ENCODE measurements at places on chromosomes 1 and 21.

DNA sequence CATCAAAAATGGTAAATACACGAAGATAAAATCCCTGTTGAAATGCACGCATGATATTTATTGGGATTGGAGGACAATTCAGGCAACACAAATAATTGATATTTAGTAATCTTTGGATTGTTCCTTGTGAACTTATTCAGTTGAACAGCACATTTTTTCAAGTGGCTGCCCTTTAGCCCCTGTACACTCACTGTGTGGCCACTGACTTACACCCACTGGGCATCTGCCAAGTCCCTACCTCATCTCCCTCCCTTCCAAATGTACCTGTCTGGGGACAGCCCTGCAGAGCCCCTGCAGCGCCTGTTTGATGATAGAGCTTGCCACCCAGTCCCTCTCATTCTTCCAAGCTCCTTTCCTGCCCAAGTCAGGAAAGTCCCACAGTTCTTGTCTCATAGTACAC is 154.3 kb downstream of the GLUL start:
- no peaks in the 10 kb centered on the region for H3K27me3 ChIP-seq
- no peaks in the 10 kb centered on the region for H3K36me3 ChIP-seq
- H3K4me1 ChIP-seq = peaks cover 17% of the 10 kb centered on the region
- no peak overlapping the region for H3K4me3 ChIP-seq
- no peak overlapping the region for H3K27ac ChIP-seq

DNA sequence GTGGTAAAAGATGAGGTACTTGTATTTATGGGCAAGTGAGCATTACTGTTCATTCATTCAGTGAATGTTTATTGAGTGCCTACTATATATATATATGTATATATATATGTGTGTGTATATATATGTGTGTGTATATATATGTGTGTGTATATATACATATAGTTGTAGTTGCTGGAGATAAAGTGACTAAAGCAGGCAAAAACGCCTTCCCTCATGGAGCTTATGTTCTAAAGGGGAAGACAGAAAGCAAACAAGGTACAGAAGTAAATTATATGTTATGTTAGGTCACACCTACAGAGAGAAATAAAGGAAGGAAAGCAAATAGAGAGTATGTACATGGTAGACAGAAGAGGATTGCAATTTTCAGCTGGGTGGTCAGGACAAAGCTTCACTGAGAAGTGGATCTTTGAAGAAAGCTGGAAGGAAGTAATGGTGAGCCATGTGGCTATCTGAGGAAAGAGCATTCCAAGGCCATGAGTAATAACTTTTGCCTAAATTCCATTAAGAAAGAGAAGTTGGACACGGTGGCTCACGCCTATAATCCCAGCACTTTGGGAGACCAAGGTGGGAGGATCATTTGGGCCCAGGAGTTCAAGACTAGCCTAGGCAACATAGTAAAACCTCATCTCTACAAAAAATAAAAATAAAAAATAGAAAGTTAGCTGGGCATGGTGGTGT is 33.5 kb upstream of the KLF17 start:
- DNase-seq = no peak
- H3K27me3 ChIP-seq = peaks cover 10% of the 10 kb centered on the region
- H3K4me3 ChIP-seq = no peak overlapping the region
- H3K4me1 ChIP-seq = peaks cover 4% of the 10 kb centered on the region
- H3K36me3 ChIP-seq = no peaks in the 10 kb centered on the region

DNA sequence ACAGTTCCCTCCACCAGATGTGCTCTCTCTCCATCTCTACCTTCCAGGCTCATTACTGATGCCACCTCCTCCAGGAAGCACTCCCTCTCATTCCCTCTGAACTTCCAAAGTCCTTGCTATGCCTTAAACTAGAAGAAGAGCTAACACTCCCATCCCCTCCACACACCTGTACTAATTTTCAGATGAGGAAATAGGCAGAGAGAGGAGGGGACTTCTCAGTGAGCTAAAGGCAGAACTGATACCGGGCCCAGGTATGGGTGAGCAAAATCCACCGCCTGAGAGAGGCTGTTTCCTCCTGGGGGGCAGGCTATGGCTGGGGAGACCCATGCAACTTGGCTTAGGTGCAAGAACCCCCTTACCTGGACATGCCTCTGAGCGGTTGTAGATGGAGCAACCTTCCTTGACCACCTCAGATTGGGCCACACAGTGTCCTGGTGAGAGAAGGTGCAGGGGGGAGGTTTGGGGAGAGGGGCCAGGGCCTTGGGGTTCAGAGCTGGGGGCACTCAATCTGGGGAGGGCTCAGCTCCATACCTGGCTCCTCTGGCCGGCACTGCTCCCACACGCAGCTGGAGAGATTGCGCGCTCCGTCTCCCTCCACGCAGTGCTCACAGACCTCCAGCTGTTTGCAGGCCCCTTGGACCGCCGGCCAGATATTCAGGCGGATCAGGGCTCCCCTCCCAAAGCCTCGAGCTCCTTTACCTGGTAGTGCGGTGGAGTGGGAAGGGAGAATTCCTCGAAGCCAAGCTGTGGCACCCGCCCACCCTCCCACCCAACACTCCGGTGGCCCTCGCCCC is 967 bp downstream of the CD164L2 start:
- H3K4me1 ChIP-seq = no peaks in the 10 kb centered on the region
- H3K27ac ChIP-seq = no peak overlapping the region
- H3K36me3 ChIP-seq = no peaks in the 10 kb centered on the region
- no peak overlapping the region for H3K4me3 ChIP-seq

- H3K4me3 ChIP-seq = no peak overlapping the region
- no peak for DNase-seq
- H3K4me1 ChIP-seq = no peaks in the 10 kb centered on the region
- H3K36me3 ChIP-seq = no peaks in the 10 kb centered on the region
Observed at GRCh38 chr1:68168545-68169171, 63.7 kb downstream of the WLS start.

DNA sequence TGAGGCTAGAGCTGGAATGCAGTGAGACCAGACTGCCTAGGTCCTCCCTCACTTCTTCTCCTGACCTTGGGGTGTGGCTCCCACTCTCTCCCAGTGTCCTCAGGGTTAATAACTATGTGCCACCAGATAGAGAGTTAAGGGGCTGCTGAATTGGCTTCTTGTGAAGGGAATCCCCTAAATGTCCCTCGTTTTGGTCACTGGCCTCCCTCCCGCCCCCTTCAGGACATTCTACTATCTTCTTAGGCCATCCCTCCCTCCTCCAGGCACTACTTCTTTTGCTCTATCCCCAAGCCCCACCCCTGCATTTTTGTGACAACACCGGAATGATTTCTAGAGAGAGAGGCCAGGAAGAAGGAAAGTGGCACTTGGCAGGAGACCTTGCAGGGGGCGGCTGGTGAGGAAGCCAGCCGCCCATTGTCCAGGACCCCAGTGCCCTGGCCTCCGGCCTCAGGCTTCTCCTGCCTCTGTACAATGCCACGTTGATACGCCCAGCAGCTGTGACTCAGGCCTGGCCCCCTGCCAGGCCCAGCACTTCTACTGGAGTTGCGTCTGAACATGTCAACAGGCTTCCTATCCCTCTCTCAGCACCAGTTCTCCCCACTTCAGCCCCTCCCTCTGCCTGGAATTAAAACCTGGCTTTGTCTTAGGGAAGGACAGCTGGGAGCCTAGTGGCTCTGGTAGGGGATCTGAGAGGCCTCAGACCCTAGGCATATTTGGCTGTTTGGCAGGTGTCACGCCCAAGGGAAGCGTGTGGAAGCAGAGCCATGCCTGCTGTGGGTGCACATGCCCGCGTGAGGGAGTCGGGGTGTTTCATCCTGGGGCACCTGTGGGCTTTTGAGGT is 9.1 kb downstream of the LMNA start:
- peaks cover 100% of the 10 kb centered on the region for H3K4me1 ChIP-seq
- no peak overlapping the region for H3K4me3 ChIP-seq
- H3K27me3 ChIP-seq = no peaks in the 10 kb centered on the region
- peak overlapping the region; percentile 93 for H3K27ac ChIP-seq
- DNase-seq = peak; percentile 96
- H3K36me3 ChIP-seq = no peaks in the 10 kb centered on the region

DNA sequence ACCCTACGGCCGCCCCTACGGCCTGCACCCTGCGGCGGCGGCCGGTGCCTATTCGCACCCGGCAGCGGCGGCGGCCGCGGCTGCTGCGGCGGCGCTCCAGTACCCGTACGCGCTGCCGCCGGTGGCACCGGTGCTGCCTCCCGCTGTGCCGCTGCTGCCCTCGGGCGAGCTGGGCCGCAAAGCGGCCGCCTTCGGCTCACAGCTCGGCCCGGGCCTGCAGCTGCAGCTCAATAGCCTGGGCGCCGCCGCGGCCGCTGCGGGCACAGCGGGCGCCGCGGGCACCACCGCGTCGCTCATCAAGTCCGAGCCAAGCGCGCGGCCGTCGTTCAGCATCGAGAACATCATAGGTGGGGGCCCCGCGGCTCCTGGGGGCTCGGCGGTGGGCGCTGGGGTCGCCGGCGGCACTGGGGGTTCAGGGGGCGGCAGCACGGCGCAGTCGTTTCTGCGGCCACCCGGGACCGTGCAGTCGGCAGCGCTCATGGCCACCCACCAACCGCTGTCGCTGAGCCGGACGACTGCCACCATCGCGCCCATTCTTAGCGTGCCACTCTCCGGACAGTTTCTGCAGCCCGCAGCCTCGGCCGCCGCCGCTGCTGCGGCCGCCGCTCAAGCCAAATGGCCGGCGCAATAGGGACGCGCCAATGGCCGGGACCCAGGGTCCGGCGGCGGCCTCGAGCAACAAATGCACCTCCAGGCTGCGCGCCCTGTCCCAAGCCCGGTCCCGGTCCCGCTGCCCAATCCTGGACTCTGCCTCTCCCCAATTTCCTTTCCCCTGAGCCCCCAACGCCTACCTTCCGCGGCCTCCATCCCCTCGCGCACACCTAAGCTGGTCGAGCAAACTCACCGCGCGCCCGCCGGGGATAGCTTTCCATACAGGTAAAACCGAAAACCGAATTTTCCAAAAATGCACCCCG is 1.8 kb downstream of the FOXD3 start:
- DNase-seq = no peak
- peak overlapping the region; percentile 53 for H3K4me3 ChIP-seq
- no peak overlapping the region for H3K27ac ChIP-seq
- no peaks in the 10 kb centered on the region for H3K36me3 ChIP-seq
- H3K4me1 ChIP-seq = peaks cover 26% of the 10 kb centered on the region

DNA sequence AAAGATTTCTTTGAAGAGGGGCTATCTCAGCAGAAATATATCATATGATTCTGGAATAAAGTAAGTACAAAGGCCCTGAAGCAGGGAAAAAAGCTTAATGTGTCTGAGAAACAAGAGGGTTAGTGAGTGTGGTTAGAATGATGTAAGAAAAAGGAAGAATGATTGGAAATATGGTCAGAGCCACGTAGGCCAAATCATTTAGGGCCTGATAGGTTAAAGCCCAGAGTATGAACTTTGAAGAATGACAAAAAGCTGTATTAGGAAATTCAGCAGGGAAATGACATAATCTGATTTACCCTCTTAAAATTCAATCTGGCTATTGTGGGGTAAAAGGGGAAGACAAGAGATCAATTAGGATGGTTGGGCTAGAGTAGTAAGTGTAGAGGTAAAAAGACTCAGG is 69.0 kb upstream of the MUTYH start:
- no peaks in the 10 kb centered on the region for H3K4me1 ChIP-seq
- DNase-seq = no peak
- no peak overlapping the region for H3K27ac ChIP-seq
- no peak overlapping the region for H3K4me3 ChIP-seq
- no peaks in the 10 kb centered on the region for H3K27me3 ChIP-seq

- peak overlapping the region; percentile 99 for H3K27ac ChIP-seq
- DNase-seq = peak; percentile 88
- H3K27me3 ChIP-seq = no peaks in the 10 kb centered on the region
- peaks cover 15% of the 10 kb centered on the region for H3K36me3 ChIP-seq
- H3K4me3 ChIP-seq = peak overlapping the region; percentile 80
- H3K4me1 ChIP-seq = peaks cover 48% of the 10 kb centered on the region
Observed at GRCh38 chr21:26846036-26846931, 1.1 kb upstream of the ADAMTS1 start.

DNA sequence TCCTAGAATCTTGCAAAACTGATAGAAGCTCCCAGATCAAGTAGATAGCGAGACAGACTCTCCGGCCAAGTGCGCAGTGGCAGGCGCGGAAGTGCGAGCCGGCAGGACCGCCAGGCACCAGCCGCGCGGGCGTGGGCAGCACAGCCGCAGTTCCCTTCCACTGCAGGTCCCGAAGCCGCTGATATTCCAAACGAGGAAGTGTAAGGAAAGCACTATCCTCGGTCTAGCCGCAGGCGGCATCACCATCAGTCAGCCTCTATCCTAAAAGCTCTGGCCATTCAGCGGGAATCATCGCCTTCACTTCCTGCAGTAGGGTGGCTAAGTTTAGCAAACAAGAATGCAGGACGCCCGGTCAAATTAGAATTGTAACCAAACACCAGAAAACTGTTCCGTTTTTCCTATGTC is 710 bp downstream of the GLRX2 start:
- peak overlapping the region; percentile 94 for H3K27ac ChIP-seq
- H3K36me3 ChIP-seq = peaks cover 21% of the 10 kb centered on the region
- H3K4me1 ChIP-seq = peaks cover 14% of the 10 kb centered on the region
- DNase-seq = peak; percentile 34
- H3K27me3 ChIP-seq = no peaks in the 10 kb centered on the region
- peak overlapping the region; percentile 96 for H3K4me3 ChIP-seq

DNA sequence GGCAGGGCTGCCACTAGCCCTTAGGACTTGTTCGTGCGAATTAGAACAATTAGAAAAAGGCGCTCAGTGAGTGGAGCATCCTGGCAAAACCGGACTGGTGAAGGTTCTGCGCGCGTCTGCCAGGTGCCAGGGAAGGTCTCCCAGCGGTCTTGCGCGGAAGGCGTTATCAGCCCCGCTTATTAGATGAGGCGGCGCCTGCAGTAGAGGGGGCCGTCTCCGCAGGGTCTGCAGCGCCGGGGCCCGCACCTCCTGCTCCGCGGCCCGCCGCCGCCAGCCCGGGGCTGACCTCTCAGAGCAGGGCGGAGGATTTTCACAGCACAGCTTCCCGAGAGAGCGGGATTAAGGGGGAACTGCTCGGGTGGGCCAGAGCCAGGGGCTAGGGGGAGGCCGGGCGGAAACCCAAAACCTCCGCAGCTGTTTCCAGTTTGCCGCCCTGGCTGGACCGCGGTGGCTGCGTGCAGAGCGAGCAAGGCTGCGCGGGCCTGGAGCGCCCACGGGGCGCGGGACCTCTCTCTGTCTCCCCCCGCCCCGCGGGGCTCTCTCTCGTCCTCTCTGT is 155.2 kb downstream of the FOXD2 start:
- no peaks in the 10 kb centered on the region for H3K36me3 ChIP-seq
- H3K4me1 ChIP-seq = peaks cover 44% of the 10 kb centered on the region
- H3K27ac ChIP-seq = no peak overlapping the region
- H3K4me3 ChIP-seq = peak overlapping the region; percentile 38

DNA sequence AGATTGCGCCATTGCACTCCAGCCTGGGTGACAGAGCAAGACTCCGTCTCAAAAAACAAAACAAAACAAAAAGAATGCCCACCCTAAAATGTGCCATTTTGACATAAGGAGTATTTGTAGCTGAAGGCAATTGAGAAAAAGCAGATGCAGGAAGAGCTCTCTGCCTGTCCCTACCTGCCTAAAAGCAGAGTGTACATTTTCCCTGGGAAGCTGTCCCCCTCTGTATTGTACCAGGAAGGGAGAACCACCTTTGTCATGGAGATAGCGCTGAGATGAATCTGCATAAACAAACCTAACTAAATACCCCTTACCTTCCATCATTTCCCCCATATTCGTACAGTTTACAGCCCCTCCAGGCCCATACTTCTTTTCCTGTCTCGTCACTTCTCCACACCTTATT is 94.4 kb upstream of the SLC45A1 start:
- DNase-seq = no peak
- no peak overlapping the region for H3K27ac ChIP-seq
- H3K36me3 ChIP-seq = no peaks in the 10 kb centered on the region
